ENCODE measurements at places on chromosomes 4 and X.

DNA sequence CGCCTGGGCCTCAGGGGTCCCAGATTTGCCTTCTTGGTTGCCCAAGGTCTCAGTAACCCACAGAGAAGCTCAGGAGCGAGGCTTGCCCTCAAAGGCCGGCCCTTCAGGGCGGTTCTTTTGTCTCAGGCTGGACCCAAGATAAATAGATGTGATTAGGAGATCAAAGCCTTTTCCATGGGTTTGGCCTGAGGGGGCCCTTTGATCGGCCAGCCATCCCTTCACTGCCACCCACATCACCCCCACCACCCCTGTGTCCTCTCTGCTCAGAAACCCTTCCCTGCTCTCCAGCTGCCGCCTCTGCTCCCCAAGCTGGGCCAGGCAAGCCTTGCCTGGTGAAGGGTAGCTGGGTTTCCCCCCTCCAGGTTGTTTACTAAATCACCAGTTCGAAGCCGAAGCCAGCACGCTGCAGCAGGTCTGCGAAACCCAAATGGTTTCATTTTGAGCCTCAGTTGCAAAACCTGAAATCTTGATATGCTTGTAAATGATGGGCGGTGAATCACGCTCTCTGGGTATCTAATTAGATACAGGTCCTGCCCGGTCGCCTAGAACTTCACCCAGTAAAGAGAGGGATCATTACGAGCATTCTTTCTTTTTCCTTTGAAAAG, 202.6 kb upstream of the BCOR start:
- H3K36me3 ChIP-seq = no peaks in the 10 kb centered on the region
- H3K4me1 ChIP-seq = peaks cover 39% of the 10 kb centered on the region
- H3K4me3 ChIP-seq = no peak overlapping the region
- H3K27ac ChIP-seq = peak overlapping the region; percentile 77

DNA sequence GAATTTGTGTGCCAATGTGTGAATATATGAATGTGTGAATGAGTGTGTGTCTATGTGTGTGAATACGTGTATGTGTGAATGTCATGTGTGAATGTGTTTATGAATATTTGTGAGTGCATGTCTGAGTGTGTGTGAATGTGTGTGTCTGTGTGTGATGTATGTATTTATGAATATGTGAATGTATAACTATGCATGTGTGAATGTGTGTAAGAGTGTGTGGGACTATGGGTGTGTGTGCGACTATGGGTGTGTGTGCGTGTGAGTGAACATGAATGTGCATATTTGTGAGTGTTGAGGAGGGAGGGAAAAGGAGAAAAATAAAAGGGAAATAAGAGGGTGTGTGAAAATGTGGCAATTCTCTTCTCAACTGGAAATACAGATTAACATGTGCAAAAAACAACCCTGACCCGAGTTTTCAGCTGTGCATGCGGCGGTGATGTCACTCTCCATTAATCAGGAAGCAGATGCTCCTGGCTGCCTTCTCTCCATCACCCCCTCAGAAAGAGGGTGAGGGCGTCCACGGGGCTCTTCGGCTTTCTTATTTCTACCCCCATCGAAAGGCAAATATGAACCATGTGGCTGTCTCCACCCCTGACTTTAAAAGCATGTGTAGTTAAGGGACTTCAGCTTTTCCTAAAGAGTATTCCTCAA, 219.8 kb downstream of the MAML3 start:
- no peak overlapping the region for H3K27ac ChIP-seq
- no peaks in the 10 kb centered on the region for H3K27me3 ChIP-seq

DNA sequence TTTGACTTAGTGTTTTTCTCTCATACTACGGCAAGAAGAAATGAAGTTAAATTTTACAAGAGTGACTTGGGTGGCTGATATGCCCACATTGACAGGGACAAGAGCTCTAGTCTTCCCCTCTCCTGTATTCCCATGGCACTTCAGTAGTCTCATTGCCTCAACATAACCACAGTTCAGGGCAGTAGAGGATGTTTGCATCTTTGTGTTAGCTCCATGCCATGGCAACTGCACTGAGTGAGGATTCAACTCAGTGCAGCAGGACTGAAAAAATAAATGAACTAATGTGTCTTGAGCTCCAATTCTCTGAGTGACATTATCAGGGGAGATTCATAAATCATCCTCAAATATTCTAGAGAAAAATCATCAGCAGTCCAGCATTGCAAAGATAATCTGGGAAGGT, 78.8 kb downstream of the TET2 start:
- H3K4me1 ChIP-seq = peaks cover 5% of the 10 kb centered on the region
- no peak overlapping the region for H3K4me3 ChIP-seq
- H3K27ac ChIP-seq = no peak overlapping the region
- H3K27me3 ChIP-seq = no peaks in the 10 kb centered on the region

DNA sequence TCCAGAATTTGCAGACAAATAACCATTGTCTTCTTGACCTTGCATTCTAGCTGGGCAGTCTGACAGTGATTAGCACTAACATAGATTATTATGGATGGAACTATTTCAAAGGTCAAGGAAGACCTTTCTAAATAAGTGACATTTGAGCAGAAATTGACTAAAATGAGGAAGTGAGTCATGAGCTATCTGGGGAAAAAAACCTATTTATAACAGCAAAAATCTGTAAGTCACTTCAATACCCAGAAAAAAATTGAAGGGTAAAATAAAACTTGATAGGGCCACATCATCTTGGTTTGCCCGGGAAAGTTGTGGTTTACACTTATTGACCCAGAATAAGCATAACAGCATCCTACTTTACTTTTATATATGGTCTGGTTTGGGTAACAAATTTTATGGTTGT, 414.6 kb upstream of the HS3ST1 start:
- no peak for DNase-seq
- no peaks in the 10 kb centered on the region for H3K36me3 ChIP-seq
- H3K27ac ChIP-seq = no peak overlapping the region
- H3K27me3 ChIP-seq = no peaks in the 10 kb centered on the region

DNA sequence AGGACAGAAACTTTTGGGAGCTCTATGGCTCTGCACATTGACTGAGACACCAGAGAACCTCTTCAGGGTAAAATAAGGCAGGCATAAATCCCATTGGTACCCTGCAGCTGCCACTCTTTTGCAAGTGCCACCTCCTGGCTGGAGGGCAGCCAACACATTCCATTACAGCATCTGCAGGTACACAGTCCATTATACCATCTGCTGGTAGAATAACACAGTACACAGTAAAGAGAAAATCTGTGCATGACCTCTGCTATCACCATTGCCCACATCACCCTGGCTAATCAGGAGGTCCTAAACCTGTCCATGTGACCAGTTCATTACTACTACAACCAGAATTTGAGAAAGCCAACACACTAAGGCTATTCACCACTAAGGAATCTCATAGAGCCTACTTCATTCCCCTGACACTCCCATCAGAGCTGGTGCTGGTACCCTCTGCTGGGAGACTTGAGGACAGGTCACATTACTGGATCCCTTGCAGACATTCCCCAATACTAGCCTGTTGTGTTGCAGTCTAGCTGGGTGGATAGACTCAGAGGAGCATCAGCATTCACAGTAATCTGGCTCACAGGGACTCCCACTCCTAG, 176.2 kb upstream of the TACR3 start:
- no peaks in the 10 kb centered on the region for H3K4me1 ChIP-seq
- H3K27ac ChIP-seq = no peak overlapping the region
- no peak overlapping the region for H3K4me3 ChIP-seq
- no peak for DNase-seq

DNA sequence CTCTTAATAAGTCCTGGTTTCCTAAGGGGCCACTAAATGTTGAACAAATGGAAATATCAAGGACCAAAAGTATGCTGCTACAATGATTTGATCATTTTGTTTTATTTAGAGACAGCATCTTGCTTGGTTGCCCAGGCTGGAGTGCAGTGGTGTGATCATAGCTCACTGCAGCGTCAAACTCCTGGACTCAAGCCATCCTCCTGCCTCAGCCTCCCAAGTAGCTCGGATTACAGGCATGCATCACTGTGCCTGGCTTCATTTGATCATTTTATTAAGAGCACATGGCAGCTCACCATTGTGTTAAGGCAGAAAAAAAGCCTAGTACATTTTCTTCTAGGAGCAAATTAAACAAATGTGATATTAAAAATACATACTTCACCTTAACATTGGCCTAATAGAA, 52.7 kb downstream of the DCLK2 start:
- peaks cover 31% of the 10 kb centered on the region for H3K4me1 ChIP-seq
- DNase-seq = no peak

- no peak overlapping the region for H3K4me3 ChIP-seq
- peaks cover 3% of the 10 kb centered on the region for H3K36me3 ChIP-seq
- peaks cover 31% of the 10 kb centered on the region for H3K4me1 ChIP-seq
- no peaks in the 10 kb centered on the region for H3K27me3 ChIP-seq
- DNase-seq = no peak
- no peak overlapping the region for H3K27ac ChIP-seq
Measured at GRCh38 chr4:150784305-150784704, 202.4 kb downstream of the MAB21L2 start.

DNA sequence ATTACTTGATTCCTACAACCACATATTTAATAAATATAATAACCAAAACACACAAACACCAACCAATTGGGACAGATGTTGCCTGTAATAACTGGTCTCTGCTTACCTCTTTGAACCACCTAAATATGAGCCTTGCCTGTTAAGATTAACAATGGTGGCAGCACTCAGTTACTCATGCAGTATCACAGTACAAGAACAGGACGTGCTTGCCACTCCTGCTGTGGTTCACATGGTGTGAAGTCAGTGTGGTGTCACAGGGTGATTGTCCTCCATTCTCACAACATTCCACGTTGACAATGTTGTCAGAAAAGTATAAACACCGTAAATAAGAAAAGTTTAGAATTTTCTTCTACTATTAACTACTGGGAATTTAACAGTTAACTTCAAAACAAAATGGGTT, 365.0 kb downstream of the PPP3CA start:
- no peak for DNase-seq

DNA sequence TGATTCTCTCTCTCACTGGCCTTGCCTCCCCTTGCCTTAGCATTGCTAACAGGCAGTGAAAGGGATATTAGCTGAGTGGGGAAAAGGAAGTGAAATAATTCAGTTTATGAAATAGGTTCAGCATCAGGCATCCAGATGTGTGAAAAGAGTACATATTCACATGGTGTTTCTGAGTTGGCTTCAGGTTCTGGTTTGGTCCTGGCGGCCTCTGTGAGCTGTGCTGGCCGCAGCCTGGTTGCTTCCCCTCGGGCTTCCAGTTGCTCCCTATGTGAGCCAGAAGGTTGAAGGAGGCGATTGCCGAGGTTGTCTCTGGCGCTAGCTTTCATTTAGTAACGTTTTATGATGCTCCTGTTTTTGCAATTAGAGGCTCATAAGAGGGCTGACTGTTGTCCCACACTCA, 99.1 kb upstream of the TLR2 start:
- H3K4me1 ChIP-seq = peaks cover 8% of the 10 kb centered on the region
- H3K27ac ChIP-seq = no peak overlapping the region
- no peaks in the 10 kb centered on the region for H3K27me3 ChIP-seq
- peaks cover 5% of the 10 kb centered on the region for H3K36me3 ChIP-seq

- H3K36me3 ChIP-seq = no peaks in the 10 kb centered on the region
- no peak for DNase-seq
- no peak overlapping the region for H3K27ac ChIP-seq
- peaks cover 8% of the 10 kb centered on the region for H3K27me3 ChIP-seq
- peaks cover 8% of the 10 kb centered on the region for H3K4me1 ChIP-seq
Measured at GRCh38 chr4:53932796-53933610, 131.4 kb downstream of the CHIC2 start.

DNA sequence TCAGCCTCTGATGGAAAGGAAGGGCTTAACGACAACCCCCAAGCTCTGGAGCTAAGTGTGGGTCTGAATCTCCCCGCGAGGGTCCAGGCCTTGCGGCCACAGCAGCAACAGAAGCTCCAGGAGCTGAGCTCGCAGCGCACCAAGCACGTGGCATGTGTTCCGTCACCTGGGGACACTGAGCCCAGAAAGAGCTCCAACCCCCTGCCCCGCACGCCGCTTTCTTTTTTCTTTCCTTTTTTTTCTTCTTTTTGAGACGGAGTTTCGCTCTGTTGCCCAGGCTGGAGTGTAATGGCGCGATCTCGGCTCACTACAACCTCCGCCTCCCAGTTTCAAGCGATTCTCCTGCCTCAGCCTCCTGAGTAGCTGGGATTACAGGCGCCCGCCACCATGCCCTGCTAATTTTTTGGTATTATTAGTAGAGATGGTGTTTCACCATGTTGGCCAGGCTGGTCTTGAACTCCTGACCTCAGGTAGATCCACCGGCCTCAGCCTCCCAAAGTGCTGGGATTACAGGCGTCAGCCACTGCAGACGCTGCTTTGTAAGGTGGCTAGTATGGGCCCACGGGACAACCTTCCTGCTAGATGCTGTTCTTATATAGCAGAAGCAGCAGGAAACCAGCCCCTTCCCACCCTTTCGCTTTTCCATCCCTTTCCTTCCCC, 685 bp upstream of the TNIP2 start:
- peaks cover 7% of the 10 kb centered on the region for H3K4me1 ChIP-seq
- peak overlapping the region; percentile 67 for H3K4me3 ChIP-seq
- H3K36me3 ChIP-seq = no peaks in the 10 kb centered on the region

GRCh38 chrX:39335513-39336235, 534.4 kb downstream of the MID1IP1 start:
- H3K36me3 ChIP-seq = no peaks in the 10 kb centered on the region
- peaks cover 1% of the 10 kb centered on the region for H3K27me3 ChIP-seq
- no peak overlapping the region for H3K4me3 ChIP-seq
- H3K4me1 ChIP-seq = peaks cover 22% of the 10 kb centered on the region
- peak overlapping the region; percentile 32 for H3K27ac ChIP-seq

GRCh38 chr4:112225157-112225556, 6.4 kb upstream of the AP1AR start:
- no peak for DNase-seq
- H3K4me3 ChIP-seq = no peak overlapping the region
- peaks cover 1% of the 10 kb centered on the region for H3K4me1 ChIP-seq
- H3K36me3 ChIP-seq = no peaks in the 10 kb centered on the region
- H3K27me3 ChIP-seq = peaks cover 3% of the 10 kb centered on the region

DNA sequence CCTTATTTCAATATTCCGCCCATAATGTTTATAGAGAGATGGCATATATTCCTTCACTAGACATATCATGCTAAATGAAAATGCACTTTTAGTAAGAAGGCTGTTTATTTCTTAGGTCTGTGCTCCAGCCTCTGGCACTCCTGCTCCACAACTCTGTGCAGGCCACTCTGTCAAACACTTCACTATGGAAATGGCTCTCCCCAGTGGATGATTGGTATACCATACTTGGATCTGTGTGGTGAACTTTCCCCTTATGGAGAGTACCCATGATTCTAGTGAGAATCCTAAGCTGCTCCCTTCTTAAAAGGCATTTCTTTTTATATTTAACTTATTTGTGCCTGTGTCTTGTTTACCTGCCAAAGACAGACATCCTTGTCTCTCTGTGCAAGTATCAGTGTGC, 480.1 kb upstream of the GALNT7 start:
- no peak for DNase-seq
- H3K27ac ChIP-seq = no peak overlapping the region
- H3K36me3 ChIP-seq = no peaks in the 10 kb centered on the region
- H3K4me1 ChIP-seq = no peaks in the 10 kb centered on the region

GRCh38 chrX:40098264-40099054, 701 bp upstream of the BCOR start:
- H3K27ac ChIP-seq = peak overlapping the region; percentile 82
- no peaks in the 10 kb centered on the region for H3K36me3 ChIP-seq
- H3K27me3 ChIP-seq = no peaks in the 10 kb centered on the region
- peak; percentile 68 for DNase-seq

DNA sequence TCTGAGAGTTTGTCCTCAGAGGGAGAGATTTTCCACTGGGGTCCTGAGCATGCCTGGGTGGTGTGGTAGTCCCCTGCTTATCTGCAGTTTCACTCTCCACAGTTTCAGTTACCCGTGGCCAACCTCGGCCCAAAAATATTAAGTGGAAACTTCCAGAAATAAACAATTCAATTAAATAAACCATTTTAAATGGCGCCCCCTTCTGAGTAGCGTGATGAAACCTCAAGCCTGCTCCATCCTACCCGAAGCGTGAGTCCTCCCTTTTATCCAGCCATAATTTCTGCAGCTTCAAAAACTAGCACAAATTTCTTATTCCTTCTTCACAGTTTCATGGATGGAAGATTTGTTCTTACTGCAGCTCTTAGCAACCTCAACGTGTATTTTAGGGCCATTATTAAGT, 26.7 kb downstream of the PNMA6E start:
- H3K4me3 ChIP-seq = no peak overlapping the region
- H3K27me3 ChIP-seq = no peaks in the 10 kb centered on the region
- no peaks in the 10 kb centered on the region for H3K36me3 ChIP-seq
